Skeletal muscle cell (primary cell): ENCODE measurements at places on chromosomes 6 and 20.
A peak's percentile ranks its signal among the peaks of the same experiment; 100 is the strongest.

DNA sequence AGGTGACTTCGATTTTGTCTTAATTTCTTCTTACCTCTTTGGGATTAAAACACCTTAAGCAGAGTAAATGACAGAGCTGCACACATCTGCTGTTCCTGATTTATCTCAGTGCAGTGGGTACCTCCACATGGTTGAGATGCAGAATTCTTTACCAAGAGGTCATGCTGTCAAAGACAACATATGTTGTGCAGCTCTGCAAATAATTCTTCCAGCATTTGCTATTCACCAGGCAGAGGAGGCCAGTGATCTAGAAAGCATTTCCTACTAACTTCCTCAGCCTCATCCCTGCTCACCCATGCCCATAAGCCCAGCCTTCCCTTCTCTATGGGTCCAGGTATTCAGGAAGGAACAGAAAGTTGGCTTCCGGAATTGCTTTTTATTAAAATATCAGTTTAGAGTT is 109.3 kb downstream of the THBS2 start:
- no peak for DNase-seq

DNA sequence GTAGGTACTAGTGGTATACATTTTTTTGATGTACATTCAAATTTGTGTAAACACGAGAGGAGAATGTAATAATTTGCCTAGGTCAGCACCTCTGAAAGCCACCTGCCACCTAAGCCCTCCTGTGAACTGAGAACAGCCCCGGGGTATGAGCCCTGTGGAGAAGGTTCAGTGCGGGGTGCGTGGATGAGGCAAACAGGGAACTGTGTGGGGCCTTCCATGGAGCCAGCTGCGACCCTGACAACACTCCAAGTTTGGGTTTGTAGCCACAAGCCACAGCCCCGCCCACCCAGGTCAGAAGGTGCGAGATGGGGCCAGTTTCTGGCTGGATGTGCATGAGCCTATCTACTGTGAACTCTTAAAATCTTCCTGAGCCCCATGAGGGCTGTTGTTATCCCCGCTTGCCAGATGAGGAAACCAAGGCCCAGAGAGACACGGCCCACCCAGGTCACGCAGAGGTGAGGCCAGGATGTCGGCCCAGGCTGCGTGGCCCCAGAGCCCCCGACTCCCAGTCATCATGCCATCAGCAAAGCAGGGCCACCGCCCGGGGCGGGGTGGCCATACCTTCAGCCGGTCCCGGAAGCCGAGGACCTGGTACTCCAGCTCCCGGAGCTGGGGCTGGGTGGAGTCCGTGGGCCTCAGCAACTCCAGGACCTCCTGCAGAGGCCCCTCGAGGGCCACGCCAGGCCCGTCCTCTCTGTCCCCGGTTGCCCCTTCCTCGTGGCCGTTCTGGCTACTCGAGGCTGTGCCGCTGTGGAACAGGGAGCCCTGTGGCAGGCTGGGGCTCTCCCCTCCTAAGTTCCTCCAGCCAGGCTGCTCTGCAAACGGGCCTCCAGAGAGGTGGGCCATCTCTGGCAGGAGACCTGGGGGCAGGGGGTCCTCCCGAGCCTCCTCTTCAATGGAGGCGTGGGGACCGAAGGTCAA is 89.6 kb downstream of the RIPOR3 start:
- no peak for DNase-seq

GRCh38 chr6:148445116-148445515 is 102.5 kb downstream of the SASH1 start:
- DNase-seq = no peak

- no peak for DNase-seq
Measured at GRCh38 chr6:75291331-75291730, 6.7 kb upstream of the TMEM30A start.

GRCh38 chr6:16244446-16244845 is 6.1 kb downstream of the GMPR start:
- DNase-seq = no peak

GRCh38 chr6:70991253-70991652 is 34.4 kb upstream of the B3GAT2 start:
- DNase-seq = no peak

- peak; percentile 3 for DNase-seq
Measured at GRCh38 chr20:22382742-22383141, 201.6 kb downstream of the FOXA2 start.

DNA sequence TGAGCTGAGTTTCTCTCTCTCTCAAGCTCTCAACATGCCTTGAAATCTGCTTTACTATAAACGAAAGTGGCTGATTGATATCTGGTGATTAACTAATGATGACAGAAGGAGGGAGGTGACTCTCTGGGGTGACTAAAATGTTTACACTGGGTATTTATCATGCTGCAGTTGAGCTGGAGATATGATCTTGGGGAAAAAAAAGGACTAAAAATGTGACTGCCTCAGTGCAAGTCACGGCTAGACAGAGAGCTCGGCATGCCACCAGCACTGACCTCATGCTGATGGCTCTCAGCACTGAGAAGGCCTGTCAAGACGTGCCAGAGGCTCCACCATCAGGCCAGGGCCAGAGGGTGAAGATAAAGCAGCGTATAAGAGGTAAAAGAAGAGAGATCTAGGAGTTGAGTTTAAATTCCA is 103.1 kb upstream of the SPACA1 start:
- no peak for DNase-seq

DNA sequence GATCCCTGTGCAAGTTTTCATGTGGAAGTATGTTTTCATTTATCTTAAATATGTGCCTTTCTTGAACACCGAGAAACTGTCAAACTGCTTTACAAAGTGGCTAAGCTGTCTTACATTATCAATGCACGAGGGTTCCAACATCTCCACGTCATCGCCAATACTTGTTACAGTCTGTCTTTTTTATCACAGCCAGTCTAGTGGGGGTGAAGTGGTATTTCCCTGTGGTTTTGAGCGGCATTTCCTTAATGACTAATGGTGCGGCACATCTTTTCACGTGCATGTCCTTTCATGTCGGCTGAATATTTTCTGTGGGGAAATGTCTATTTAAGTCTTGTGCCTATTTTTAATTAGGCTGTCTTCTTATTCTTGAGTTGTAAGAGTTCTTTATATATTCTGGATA is 280.4 kb downstream of the FOXC1 start:
- DNase-seq = no peak

- DNase-seq = no peak
Measured at GRCh38 chr6:90429713-90430112, 133.1 kb upstream of the BACH2 start.

DNA sequence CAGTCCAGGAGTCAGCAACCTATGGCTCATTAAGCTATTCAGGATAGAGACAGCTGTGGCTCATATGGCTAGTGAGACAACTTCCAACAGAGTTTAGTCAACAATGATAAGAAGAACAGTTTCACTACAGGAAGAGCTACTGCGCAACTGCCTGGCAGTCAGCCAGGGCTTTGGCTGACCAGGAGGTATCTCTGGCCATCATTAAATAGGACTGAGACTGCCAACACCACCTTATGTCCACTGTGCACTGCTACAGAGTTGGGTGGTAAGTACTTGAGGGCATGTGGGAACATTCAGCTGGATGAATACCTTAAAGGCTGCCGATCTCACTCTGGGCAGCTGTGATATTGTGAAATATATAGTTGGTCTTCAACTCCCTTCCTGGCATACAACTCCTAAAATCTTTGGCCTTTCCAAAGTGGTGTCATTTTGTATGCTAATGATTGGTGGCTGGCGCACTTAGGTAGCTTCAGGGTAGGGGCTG is 52.2 kb upstream of the FAM83C start:
- peak; percentile 81 for DNase-seq

DNA sequence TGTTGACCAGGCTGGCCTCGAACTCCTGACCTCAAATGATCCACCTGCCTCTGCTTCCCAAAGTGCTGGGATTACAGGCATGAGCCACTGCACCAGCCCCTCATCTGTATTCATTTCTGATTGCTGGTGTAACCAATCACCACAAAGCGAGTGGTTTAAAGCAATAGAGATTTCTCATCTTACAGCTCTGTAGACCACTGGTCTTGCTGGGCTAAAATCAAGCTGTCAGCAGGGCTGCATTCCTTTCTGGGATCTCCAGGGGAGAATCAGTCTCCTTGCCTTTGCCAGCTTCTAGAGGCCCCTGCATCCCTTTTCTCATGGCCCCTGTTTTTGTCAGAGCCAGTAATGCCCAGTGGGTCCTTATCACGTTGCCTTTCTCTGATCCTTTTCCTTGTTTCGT is 49.9 kb upstream of the PMEPA1 start:
- no peak for DNase-seq

DNA sequence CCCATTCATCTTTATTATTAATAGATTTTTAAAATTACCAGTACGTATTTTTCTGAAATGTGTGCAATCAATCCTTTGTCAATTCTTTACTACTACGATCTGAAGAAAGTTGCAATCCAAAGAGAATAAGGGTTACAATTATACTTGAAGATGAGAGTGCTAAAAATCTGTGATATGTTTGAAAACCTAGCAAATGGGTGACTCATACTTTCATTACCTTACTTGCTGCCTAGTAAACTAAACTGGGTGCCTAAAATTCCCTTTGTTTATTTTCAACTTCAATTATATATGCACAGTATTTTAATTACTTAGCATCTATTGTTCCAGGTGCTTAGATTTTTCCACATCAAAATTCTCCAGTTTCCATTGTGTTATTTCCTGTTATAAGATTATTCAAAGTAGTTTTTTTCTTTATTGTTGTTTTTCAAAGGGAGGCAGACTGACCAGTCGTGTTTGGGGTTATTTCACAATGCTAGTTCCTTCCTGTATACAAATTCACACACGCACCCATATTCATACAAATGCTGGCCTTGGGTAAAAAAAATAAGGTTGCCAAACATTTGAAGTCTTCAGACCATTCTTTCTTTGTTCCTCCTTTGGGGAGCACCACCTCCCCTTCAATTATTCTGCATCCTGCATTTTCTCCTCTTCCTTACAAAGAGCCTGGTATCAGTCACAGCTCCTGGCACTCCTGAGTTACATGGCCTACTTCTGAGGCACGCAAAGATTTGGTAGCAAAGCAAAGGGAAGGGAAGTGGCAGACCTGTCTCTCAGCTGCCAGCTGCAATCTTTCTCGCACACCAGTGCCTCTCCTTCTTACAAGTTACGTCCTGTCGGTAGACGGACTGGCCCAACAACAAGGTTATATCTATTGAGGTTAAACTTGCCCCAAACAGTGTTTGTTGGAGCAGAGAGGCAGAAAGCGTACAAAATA is 16.2 kb upstream of the FAM135A start:
- DNase-seq = no peak

GRCh38 chr6:98894810-98895209 is 52.9 kb downstream of the FBXL4 start:
- DNase-seq = peak; percentile 6

- DNase-seq = no peak
Measured at GRCh38 chr20:55685841-55686240, 319.5 kb downstream of the CBLN4 start.

GRCh38 chr20:11553603-11554002 is 364.1 kb upstream of the BTBD3 start:
- DNase-seq = no peak

DNA sequence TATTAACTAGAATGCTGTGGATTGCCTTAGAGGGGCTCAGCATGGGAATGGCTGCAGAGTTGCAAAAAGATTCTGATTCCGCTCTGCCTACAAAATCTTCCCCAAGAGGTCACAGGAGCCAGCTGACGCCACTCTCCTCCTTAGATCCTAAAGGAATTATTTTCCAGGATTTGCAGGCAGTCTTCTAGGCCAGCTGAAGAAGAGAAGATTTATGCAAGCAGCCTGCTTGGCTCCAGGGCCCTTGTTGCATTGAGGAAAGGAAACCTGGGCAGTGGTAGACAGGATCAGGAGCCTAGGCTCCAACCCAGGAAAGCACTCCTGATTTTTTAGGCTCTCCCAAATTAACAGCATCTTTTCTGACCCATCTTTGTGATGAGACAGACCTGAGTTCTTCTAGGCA is 245.8 kb downstream of the PKHD1 start:
- no peak for DNase-seq

DNA sequence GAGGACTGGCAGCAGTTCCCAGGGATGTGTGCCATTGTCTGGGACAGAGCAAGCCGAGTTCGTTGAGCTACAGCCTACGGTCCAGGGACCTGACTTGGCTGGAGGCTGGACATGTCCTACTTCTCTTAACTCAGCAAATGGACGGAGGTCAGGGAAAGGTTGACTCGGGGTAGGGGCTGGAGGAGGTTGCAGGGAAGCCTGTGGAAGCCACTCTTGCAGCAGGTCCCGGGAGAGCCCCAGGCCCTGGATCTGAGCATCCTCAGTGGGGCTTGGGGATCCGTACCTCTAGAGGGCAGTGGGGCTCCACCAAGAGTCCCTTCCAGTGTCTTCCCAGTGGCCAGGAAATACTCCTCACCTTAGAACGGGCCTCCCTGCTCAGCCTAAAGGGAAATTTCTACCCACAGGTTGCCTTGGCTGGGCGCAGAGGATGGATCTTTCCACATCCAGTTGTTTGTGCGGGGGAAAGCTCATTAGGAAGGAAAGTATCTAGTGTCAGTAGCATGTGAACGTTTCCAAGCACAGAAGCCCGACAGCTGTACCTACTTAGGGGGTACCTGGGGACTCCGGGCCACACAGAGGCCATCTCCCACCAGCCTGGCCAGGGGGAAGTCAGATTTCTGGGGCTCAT is 170.2 kb downstream of the NFATC2 start:
- peak; percentile 34 for DNase-seq

DNA sequence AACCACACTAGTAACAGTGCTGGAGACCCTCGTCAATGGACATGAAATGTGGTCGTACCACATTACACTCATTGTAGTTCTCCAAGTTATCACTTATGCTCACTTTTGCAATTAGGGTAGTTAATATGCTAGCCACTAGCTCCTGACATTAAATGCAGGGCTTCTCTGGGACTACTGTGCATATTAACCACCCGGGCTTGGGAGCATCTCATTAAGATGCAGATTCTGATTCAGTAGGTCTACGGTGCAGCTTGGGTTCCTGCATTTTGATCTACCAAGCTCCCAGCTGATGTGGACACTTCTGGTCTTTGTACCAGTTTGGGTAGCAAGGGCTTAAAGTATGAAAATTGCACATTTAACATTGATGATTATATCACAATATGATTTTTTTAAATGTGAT is 98.0 kb downstream of the ZFP64 start:
- DNase-seq = no peak

DNA sequence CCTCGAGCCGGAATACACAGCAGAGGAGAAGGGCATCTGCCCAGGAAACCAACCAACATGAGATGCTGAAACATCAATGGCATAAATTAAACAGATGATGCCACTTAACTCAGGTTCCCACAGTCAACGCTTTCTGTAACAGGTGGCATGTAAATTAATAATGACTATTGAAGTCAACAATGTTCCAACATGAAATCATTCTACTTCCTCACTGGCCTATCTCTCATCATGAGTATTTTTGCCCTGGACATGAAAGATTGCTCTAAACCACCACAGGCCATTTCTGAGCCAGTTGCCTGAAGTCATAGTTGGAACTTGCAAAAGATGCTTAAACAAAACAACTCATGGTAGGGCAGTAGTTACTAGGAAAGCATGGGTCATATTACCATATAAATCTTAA is 397.9 kb upstream of the JARID2 start:
- DNase-seq = no peak
